B cell (primary cell): ENCODE measurements at places on chromosomes 2 and 18. TPM values are rescaled to one million over a fixed set of nuclear protein-coding genes. Genes with fewer than 3 reads are reported as not detected.

Gene ARHGEF4
- total RNA-seq, result 1.7 and 2.1 TPM in 2 replicates

Gene ZNF804A
- total RNA-seq, result 2.4 TPM in 2 replicates

Gene DSG4
- not detected in 2 replicates for total RNA-seq

Gene DOK6
- not detected in 2 replicates for total RNA-seq

Gene SLC11A1
- total RNA-seq, result 6.5 and 7.0 TPM in 2 replicates

Gene NEURL3
- total RNA-seq, result not detected in 2 replicates

Gene SUCLG1
- 31.8 and 33.6 TPM in 2 replicates for total RNA-seq

Gene HOXD12
- not detected in 2 replicates for total RNA-seq

Gene STK36
- total RNA-seq, result 41.3 and 42.9 TPM in 2 replicates

Gene ALLC
- not detected in 2 replicates for total RNA-seq

Gene HOXD4
- total RNA-seq, result not detected in 2 replicates

Gene CENPA
- not detected in 2 replicates for total RNA-seq

Gene STPG4
- total RNA-seq, result 0.79 and 0.90 TPM in 2 replicates

Gene POTEC
- total RNA-seq, result not detected in 2 replicates

Gene MPP4
- not detected in 2 replicates for total RNA-seq

Gene RFX8
- total RNA-seq, result not detected in 2 replicates

Gene MRO
- total RNA-seq, result not detected in 2 replicates

Gene VWA3B
- not detected in 2 replicates for total RNA-seq

Gene TGOLN2
- total RNA-seq, result 172 and 181 TPM in 2 replicates

Gene MYL1
- not detected in 2 replicates for total RNA-seq

Gene CCDC148
- total RNA-seq, result 0.56 TPM in 1 of 2 replicates, not detected in the other

Gene MROH2A
- total RNA-seq, result not detected in 2 replicates

Gene MCEE
- 17.6 and 21.7 TPM in 2 replicates for total RNA-seq

Gene DSG1
- not detected in 2 replicates for total RNA-seq
